ENCODE measurements at places on chromosomes 1 and 21. TPM values are rescaled to one million over a fixed set of nuclear protein-coding genes. Genes with fewer than 3 reads are reported as not detected.

GRCh38 chr1:26705788-26706311 is 10.0 kb downstream of the ARID1A start:
- DNase-seq: no peak

DNA sequence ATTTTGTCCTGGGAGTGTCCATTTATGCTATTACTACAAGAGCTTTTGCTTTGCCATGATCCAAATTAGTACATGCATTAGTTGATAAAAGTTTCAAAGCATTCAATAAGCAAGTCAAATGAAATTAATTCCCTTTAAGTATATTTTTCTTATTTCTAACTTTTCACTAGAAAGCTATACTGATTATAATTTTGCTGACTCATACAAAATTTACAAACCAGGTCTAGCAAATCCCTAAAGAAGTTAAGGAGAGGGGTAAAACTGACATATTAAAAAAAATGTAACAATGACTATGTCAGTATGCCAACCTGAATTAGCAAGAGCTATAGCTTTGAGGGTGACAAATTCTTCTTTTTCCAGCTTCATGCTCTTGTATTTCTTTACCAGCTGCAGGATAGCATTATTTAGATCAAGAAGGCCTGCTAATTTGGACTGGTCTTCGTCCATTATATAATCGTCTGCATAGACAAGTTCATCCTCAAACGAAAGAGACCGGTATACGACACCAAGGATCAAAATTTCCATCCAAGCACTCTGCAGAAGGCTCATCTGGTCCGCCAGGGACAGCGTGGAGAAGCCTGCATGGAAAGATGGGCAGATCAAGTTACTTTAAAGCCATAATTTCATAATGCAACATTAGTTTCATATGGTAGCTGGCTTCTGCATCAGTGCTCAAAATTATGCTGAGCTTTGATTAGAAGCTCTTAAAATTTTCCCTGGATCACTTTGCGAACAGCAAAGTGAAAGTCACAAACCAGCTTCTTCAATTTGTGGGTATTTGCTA is 95.8 kb upstream of the USH2A start:
- no peak for DNase-seq

DNA sequence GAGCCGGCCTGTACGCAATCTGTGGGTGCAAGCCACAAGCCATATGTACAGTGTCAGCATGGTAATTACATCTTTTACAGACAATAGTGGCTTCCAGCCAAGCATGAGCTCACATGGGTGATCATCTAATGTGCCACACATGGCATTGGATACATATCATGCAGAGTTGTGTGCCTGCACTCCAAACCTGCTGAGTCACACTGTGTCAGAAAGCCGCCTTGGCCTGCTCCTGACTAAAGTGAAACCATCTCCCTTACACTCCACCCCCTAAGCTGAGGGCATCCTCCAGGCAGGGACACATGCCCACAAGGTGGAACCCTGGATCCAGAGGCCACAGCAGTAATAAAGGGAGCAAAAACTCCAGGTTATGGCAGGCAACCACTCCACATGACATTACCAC is 72.5 kb downstream of the KCNT2 start:
- DNase-seq: peak; percentile 34

DNA sequence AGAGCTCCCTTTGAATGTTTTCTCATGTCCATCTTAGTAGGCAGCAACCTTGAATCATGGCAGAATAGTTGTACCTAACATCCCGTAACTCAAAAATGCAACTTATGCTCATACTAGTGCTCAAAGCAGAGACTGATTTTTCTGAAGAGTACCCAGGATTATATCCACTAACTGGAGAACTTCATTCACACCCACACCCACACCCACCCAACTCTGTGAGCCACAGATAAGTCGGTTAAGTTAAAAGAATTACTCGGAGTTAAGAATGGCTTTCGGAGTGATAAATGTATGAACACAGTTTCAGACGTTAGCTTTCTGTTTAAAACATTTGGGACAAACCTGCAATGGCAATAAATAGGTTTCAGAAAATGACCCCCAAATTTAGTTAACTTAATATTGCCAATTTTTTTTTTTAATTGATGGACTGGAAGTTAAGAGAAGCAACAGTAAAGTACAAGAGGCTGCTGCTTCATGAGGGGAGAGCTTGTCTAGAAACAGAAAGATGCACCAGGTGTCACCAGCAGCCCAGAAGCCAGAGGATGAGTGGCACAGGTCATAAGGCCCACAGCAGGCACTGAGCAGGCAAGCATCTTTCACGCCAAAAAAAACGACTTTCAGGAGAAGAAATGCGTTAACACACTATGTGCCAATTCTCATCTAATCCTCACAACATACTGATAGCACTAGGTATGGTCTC is 48.4 kb upstream of the C1orf198 start:
- no peak for DNase-seq

THEM5 gene
- total RNA-seq: not detected

GRCh38 chr1:72911656-72912055 is 629.3 kb upstream of the NEGR1 start:
- no peak for DNase-seq

PANK4 gene
- total RNA-seq: 32.2 TPM

- no peak for DNase-seq
Measured at GRCh38 chr1:1436630-1437032, 1.1 kb downstream of the VWA1 start.

SAMD13 gene
- 0.61 TPM for total RNA-seq

- DNase-seq: no peak
Measured at GRCh38 chr1:63807046-63807445, 33.2 kb downstream of the ROR1 start.

GRCh38 chr1:223022641-223023473 is 120.2 kb downstream of the TLR5 start:
- peak; percentile 75 for DNase-seq

GBP7 gene
- not detected for total RNA-seq

PPM1J gene
- 13.2 TPM for total RNA-seq

GRCh38 chr1:12458571-12458970 is 159.4 kb downstream of the DHRS3 start:
- DNase-seq: no peak

IFI44 gene
- not detected for total RNA-seq

GRCh38 chr1:211703812-211704537 is 28.6 kb upstream of the NEK2 start:
- DNase-seq: no peak

NBPF1 gene
- total RNA-seq: 29.3 TPM

ZSCAN20 gene
- 3.8 TPM for total RNA-seq

GSTM4 gene
- total RNA-seq: 22.0 TPM

IL6R gene
- total RNA-seq: 1.7 TPM

DNA sequence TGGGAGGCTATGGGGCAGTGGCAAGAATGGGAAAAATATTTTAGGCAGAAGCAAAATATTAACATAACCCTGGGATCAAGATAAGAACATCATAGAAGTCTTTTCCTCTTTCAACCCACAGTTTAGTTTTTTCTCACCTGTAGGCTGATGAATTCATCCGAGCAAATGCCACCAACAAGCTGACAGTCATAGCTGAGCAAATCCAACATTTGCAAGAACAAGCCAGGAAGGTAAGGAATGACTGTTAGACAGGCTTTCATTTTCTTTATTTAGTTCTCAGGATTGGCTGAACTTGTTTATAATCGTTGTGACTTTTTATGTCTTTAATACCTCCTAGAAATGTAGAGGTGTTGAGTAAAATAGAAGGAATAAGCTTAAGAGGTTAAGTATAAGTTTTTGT is 6.4 kb downstream of the C1orf50 start:
- no peak for DNase-seq

ANKRD65 gene
- total RNA-seq: 3.1 TPM

- DNase-seq: no peak
Measured at GRCh38 chr1:65027666-65028358, 61.5 kb upstream of the JAK1 start.

AKNAD1 gene
- not detected for total RNA-seq

DNA sequence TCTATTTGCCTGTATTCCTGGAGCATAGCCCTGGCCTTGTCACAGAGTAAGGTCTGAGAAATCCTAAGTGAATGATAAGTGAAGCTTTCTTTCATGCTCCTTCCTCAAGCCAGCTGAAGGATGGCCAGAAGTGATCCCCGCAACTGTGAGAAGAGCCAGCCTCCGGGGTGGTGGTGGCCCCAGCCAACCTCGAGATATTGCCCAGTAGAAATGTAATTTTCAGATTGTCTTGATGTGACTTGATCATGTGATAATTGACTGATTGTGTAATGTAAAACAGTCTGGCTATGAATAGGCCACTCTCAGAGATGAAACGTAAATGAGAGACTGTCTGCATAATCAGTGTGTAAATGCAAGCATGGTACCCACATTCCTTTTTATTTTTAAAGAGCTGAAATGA is 242.4 kb upstream of the CAMK1G start:
- DNase-seq: no peak

DNA sequence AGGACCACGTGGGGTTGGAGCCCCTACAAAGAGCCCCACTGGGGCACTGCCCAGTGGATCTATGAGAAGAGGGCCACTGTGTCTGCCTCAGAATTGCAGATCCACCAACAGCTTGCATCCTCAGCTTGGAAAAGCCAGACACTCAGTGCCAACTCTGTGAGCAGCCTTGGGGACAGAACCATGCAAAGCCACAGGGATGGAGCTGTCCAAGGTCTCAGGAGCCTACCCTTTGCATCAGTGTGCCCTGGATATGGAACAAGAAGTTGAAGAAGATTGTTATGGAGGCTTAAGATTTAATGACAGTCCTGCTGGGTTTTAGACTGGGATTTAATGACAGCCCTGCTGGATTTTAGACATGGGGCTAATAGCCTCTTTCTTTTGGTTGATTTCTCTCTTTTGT is 1670.9 kb downstream of the PLA2G4A start:
- no peak for DNase-seq

DNA sequence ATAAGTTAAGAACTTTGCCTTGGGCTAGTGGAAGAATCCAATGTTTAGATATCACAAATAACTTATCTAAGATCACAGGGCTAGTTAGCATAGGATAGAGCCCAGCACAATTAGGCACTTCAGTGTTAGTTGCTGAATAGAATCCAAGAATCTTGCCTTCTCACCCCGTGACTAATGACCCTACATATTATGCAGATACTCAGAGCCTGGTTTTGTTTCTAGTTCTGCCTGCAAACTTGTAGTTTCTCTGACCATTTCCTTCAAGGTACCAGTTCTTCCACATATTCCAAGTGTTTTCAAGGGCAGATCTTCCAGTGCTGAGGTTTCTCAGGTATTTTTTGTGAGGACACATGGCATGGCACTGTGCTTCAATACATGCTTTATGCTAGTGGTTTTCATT is 239.3 kb downstream of the KCNK2 start:
- no peak for DNase-seq

DNAJC6 gene
- total RNA-seq: 2.2 TPM

- no peak for DNase-seq
Measured at GRCh38 chr21:34227386-34227852, 136.4 kb upstream of the KCNE2 start.
